ENCODE measurements at places on chromosomes 2 and 18.

DNA sequence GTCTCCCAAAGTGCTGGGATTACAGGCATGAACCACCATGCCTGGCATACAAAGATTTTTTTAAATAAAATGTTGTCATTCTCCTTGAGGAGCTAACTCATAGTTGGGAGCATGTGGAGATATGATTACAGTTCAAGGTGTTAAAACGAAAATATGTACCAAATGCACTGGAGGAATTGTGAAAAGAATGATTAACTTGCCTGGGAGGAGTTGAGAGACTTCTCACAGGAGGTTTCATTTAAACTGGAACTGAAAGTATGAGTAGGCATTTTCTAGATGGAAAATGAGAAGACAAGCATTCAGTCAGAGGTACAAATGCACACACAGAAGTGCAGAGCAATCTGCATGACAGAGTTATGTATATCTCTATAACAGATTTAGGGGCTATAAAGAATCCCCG is 126.6 kb upstream of the PDE1A start:
- no peak for DNase-seq

- DNase-seq: no peak
Measured at GRCh38 chr2:141329964-141330363, 800.9 kb downstream of the LRP1B start.

DNA sequence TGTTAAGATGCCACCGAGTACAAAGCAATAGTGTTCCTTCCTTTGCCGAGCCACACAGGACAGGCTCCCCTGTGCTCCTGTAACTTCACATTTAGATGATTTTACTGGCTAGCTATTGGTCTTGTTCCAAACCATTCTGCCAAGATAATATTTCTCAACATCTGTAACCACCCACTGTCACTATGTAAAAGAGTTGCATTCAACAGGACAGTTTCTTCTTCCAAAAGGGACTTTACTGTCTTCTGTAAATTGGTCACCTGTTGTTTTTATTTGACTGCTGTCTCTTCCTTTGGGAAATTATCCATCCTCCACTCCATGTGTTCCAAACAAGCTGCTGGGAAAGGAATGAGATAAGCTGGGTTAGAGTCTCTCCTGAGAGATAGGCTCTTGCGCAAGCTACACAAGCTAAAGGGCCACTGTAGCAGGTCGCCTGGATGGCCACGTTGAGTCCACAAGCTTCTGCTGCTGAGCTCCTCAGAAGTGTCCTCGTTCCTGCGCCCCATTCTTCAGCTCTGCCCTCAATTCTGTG is 14.4 kb upstream of the BZW1 start:
- DNase-seq: no peak

- DNase-seq: no peak
Measured at GRCh38 chr18:33074125-33074524, 301.3 kb upstream of the KLHL14 start.

- DNase-seq: no peak
Measured at GRCh38 chr2:234763002-234763873, 188.6 kb upstream of the SH3BP4 start.

GRCh38 chr2:126678269-126679065 is 22.5 kb downstream of the GYPC start:
- DNase-seq: no peak

- DNase-seq: no peak
Measured at GRCh38 chr2:118386641-118387302, 298.5 kb downstream of the INSIG2 start.

DNA sequence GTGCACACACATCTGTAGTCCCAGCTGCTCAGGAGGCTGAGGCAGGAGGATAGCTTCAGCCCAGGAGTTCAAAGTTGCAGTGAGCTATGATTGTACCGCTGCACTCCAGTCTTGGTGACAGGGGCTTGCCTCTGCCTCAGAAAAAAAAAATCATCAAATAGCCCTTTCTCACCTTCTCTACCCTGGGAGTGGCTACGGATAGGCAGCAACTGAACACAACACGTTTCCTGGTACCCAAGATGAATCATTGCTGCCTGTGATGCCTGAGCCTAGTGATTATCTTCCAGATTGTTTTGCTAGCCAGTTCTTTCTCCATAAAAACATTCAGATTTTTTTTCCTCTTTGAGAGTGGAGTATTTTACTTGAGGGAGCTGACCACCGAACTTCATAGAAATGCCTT is 13.5 kb downstream of the INPP4A start:
- DNase-seq: no peak

GRCh38 chr2:160498137-160498536 is 4.5 kb upstream of the RBMS1 start:
- DNase-seq: no peak

GRCh38 chr2:176963568-176964287 is 248.9 kb upstream of the HNRNPA3 start:
- DNase-seq: no peak
